Fibroblast of villous mesenchyme (primary cell): ENCODE measurements at places on chromosomes 16 and 17. TPM values are rescaled to one million over a fixed set of nuclear protein-coding genes. Genes with fewer than 3 reads are reported as not detected.

DNA sequence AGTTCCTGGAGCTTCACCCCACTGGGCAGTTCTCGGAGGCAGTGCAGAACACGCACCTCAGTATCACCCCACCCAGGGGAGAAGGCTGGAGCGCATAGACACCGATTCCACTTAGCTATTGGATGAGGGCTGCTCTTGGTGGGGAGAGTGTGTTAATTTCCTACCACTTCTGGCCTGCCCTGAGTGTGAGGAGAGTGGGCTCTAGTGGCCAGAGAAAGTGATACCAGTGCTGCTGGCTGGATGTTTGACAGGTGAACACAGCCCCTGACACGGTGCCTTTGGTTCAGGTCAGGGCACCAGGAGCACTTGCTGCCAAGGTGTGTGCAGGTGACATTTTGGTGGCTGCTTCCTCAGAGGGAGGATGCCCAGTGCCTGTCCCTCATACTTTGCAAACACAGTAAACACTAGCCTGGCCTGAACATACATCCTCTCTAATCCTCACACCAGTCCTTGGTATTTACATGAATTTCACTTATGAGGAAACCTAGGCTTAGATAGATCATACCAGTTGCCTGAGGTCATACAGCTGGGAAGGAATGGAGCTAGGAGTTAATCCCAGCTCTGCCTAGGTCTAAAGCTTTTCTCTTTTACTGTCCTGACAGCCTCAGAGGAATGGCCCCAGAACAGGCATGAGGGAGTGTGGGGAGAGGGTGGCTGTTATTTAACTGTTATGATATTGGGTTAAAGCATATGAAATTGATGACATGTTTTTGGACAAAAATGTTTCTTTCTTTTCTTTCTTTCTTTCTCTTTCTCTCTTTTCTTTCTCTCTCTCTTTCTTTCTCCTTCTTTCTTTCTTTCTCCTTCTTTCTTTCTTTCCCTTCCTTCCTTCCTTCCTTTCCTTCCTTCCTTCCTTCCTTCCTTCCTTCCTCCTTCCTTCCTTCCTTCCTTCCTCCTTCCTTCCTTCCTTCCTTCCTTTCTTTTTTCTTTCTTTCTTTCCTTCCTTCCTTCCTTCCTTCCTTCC, 21.0 kb upstream of the ITGAX start:
- peak; percentile 56 for DNase-seq

GRCh38 chr17:57343717-57344116, 87.4 kb downstream of the MSI2 start:
- no peak for DNase-seq

GRCh38 chr16:66116163-66117002, 250.1 kb upstream of the CDH5 start:
- DNase-seq = peak; percentile 44

DNA sequence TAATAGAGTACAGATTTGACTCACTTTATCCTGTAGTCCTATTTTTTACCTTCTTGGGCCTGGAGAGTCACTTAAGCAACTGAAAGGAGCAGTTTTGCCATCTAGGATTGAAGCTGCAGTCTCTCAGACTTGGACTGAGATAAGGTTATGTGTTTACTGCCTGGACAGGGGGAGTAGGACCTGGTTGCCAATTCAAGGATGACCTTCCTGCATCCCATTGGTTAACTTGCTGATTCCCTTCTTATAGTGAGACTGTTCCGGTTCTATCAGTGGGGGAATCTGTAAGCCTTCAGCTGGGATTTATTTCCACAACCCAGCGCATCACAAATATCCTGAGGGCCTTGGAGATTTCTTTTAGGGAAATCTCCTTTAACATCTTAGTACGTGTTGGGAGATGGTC, 2.9 kb downstream of the UBN1 start:
- peak; percentile 47 for DNase-seq

DNA sequence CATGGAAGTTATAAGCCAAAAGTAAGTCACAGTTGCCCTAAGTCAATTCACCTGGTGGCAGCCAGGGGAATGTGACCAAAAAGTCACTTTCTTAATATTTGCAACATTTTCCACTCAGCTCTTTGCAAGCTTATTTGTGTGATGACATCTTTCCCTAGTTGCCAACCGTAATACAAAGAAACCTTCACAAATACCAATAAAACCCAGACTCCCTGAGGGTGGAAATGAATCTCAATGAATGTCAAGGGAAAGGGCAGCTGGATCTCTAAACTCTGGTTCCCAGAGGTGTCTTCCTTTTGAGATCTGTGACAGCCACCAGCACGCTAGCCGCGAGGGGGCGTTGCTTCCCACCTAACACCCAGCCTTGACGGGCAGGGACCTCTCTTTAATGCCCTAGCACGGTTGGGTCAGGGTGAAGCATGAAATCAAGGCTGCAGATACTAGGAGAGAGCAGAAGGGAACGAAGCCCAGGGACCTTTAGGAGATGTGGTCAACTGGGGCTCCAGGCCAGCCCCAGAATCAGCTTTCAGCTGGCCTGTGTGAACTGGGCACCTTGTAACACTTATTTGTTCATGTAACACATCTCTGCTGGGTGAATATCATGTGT, 82.2 kb downstream of the CMC2 start:
- peak; percentile 66 for DNase-seq

- DNase-seq = peak; percentile 92
Observed at GRCh38 chr16:27202923-27203506, 311 bp upstream of the KDM8 start.

- no peak for DNase-seq
Observed at GRCh38 chr16:52929478-52930400, 123.0 kb downstream of the CHD9NB start.

- no peak for DNase-seq
Observed at GRCh38 chr17:17740615-17741348, 59.5 kb downstream of the RAI1 start.

DNA sequence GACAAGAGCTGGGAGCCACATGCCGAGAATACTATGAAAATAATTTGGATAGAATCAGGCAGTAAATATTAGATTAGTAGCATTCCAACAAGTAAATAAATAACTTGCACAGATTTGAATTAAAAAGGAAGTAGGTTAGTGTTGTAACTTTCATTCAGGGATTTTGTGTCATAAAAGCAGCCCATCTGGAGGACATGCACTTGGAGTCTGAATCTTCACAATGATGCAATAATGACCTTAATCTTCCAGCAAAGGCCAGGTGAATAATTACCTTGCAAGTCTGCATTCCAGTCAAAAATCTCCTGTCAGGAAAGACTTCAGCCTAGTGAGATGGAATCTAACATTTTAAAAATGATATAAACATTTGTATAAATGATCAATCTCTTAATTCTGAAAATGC, 518.1 kb downstream of the KCNJ2 start:
- DNase-seq = no peak

DNA sequence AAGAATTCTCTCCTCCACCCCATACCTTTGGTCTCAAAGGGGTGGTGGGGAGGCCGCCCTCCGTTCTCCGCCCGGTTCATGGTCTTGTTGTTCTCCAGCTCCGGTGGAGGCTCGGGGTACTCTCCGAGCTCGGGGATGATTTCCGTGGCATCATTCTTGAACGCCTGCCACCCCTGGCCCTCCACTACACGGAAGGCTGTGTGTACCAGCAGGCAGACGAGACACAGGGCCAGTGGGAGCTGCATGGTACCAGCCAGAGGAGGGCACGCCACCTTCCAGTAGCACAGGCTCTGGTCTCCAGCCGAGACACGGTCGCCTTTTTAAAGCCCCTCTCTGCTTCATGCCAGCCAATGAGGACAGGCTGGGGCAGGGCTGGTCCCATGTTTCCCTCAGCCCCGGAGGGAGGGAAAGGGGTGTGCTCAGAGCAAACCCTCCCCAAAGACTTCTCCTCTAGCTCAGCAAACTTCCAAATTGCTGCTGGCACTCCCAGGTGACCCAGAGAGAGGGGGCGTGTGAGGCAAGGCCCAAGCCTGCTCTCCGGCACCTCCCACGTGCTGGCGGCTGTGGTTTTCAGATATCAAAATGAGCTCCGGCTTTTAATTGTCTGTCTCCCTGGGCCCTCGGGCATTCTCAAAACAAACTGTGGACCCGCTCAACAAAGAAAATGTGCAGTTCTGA, at the start of gene SOST:
SOST (minus strand) TSS at position 295 of the 678 bp plus-strand sequence; CDS start at position 245, 50 bp downstream.
- DNase-seq = no peak

DNA sequence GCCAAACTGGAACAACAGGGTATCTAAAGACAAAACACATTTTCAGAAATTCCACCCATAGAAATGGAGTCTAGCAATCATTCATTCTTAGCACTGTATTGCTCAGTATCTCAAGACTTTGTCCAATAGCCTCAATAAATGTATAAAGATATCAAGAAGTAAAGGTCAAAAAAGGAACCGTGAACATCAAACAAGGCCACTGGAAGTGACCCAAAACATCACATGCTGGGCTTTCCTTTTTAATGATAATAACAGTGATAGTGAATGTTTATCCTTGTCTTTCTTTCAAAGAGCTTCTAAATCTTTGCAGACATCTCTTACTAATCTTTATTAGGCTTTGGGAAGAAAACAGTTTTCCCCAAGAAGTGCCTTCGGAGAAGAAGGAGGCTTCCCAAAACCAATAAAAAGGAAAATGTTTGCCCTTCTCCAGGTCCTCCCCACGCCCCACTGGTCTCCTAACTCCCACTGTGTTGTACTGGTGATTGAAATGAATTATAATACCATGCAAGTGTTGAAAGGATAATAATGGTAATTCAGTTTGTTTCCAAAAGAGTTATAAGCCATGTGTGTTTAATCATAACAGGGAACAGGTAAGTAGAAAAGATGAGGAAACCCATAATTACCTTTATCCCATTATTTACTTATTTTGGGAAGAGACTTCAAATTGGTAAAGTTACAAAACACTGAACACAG, 18.6 kb downstream of the RNF43 start:
- DNase-seq = no peak

GRCh38 chr17:50558091-50558490, 2.4 kb upstream of the CACNA1G start:
- no peak for DNase-seq

DNA sequence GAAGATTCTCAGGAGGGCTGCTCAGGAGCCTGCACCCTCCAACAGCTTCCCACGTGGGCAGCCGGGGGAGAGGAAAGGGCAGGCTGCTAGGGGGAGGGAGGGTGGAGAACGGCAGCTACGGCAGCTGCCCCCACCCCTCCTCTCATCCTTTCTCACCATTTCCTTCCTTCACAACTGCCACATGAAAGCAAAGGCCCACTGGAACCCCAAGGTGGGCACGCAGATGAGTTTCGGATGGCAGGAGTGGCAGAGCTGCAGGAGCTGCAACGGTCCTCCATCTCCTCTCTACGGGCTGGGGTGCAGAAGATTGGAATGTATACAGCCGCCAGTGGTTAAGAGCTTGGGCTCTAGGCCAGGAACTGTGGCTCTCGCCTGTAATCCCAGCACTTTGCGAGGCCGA, 77.7 kb downstream of the GAS7 start:
- DNase-seq = peak; percentile 66

GRCh38 chr16:51682905-51683304, 531.8 kb upstream of the SALL1 start:
- DNase-seq = no peak

DNA sequence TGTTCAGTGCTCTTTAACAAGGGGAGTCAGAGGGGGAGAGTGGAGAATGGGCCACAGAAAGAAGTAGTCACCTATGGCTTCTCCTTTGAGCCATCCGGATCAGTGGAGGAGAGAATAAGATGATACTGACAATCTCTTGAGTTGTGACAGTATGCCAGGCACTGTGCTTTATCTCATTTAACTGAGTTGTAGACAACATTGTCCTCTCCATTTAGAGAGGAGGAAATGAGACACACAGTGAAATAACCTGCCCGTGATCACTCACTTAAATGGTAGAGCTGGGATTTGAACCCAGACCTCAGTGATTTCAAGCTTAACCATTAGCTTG, 17.8 kb upstream of the EEF2K start:
- DNase-seq = no peak

DNA sequence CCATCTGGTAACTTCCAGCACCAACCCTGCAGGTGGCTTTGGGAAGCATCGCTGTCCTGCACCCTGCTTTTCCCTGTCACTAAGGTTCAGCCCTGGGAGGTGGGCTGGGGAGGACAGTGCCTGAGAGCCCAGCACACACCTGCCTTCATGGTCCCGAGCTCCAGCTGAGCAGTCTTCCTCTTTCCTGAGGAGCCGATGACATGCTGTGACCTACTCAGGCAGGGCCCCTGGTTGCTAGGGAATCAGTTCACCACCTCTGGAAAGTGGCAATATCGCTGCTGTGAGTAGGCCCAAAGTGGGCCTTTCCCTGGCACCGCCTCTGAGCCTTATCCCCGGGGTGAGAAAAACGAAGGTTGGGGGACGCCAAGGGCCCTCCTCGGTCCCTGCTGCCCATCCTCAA, 17.9 kb downstream of the ST3GAL2 start:
- no peak for DNase-seq

The STX1B gene
- total RNA-seq = 2.2 and 2.6 TPM in 2 replicates

The ALOX12B gene
- total RNA-seq = not detected in 2 replicates

The SPAG5 gene
- 21.9 and 38.4 TPM in 2 replicates for total RNA-seq

The CCDC200 gene
- not detected in 2 replicates for total RNA-seq

The CMTM2 gene
- total RNA-seq = not detected in 2 replicates
